ENCODE measurements at places on chromosomes 6 and 20. TPM values are rescaled to one million over a fixed set of nuclear protein-coding genes. Genes with fewer than 3 reads are reported as not detected.

CCDC28A gene
- 36.9 TPM for total RNA-seq

SLA2 gene
- 19.9 TPM for total RNA-seq

TNFRSF6B gene
- 2.6 TPM for total RNA-seq

CNBD2 gene
- 20.1 TPM for total RNA-seq

DDO gene
- not detected for total RNA-seq

IFT52 gene
- 13.7 TPM for total RNA-seq

PHACTR3 gene
- not detected for total RNA-seq

BPIFB1 gene
- not detected for total RNA-seq

TTK gene
- 0.60 TPM for total RNA-seq

WFDC5 gene
- not detected for total RNA-seq

PDYN gene
- not detected for total RNA-seq

COL19A1 gene
- not detected for total RNA-seq

ZC3H12D gene
- 70.2 TPM for total RNA-seq

OR2B6 gene
- total RNA-seq, result not detected

VEGFA gene
- 3.7 TPM for total RNA-seq

RSPH4A gene
- total RNA-seq, result 0.56 TPM

TAP1 gene
- total RNA-seq, result 91.5 TPM

MUC22 gene
- total RNA-seq, result not detected

KCNK16 gene
- not detected for total RNA-seq

HDGFL1 gene
- not detected for total RNA-seq

TRAPPC3L gene
- not detected for total RNA-seq

MYMX gene
- total RNA-seq, result not detected

GNMT gene
- total RNA-seq, result 2.1 TPM

ANKRD66 gene
- total RNA-seq, result not detected

HLA-DMB gene
- total RNA-seq, result 4.6 TPM

IDH3B gene
- 181 TPM for total RNA-seq

ZNF165 gene
- 5.1 TPM for total RNA-seq

LY6G5B gene
- 28.0 TPM for total RNA-seq

CCN5 gene
- total RNA-seq, result not detected

MEI4 gene
- total RNA-seq, result not detected
